ENCODE measurements at places on chromosomes 12 and 14. TPM values are rescaled to one million over a fixed set of nuclear protein-coding genes. Genes with fewer than 3 reads are reported as not detected.

GLIPR1L1 gene
- total RNA-seq = not detected

EEA1 gene
- total RNA-seq = 22.6 TPM

EFCAB11 gene
- total RNA-seq = 9.6 TPM

DNA sequence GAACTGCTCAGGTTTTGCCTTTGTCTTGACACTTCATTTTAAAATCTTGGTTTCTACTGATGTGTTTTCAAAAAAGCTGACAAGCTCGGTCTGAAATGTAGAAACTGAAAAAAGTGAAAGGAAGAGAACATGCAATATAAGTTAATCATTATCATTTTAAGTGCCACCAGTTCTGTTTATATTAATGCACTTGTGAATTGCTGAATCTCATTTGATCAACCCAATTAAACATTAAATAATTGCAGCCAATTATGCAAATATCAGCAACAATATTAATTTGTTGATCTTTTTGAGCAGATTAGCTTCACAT, 133.8 kb downstream of the BCAT1 start:
- DNase-seq = no peak
